ENCODE measurements at places on chromosomes 2 and 18.

- no peak for DNase-seq
Measured at GRCh38 chr18:6413579-6414117, 1.1 kb downstream of the L3MBTL4 start.

DNA sequence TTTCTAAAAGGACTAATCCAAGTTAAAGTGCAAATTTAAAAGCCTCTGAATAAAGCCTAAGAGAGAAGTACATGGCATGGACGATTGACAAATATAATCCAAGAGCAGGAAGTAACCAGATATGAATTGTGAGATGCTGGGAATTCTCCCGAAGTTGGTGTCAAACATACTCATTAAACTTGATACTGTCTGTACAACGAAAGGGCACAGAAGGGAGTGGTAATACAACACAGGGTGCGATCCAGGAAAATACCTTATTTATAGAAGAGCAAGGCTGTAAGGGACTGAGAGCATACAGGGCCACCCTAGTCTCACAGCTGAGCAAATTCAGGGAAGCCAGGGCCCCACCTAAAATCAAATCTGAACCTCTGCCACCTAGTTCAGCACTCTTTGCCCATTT is 41.6 kb downstream of the SEMA4F start:
- DNase-seq = no peak

DNA sequence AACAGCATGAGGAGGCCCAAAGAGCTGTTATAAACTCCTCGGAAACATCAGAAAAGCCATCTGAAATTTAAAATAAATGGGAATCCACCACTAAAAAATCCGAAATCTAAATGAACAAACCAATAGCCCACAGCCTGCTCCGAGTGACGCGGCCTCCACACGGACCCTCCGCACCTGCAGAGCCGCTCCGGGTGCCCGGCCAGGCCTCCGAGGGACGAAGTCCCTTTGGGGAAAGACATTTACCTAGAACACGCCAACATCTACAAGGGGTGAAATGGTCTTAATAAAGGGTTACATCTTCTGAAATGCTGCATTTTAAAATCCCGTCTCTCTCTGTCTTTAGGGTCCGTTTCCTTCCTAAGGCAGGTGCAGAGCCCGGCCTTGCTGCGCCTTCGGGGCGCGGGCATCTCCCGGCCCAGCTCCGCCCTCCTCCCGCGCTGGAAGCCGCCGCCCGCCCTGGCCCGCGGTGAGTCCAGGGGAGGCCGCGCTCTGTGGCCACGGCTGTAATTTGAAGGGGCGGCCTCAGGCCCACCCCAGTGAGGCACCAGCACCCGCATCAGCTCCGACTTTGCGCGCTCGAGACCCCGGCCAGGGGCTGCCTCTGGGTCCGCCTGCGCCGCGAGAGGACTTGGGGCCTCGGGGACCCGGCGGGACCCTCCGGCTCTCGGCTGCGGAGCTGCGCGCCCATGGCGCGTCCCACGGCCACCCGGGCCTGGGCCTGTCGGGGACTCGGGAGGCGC is 42.3 kb upstream of the CTDP1 start:
- DNase-seq = no peak

- DNase-seq = no peak
Measured at GRCh38 chr2:130850788-130851623, 14.3 kb downstream of the ARHGEF4 start.

DNA sequence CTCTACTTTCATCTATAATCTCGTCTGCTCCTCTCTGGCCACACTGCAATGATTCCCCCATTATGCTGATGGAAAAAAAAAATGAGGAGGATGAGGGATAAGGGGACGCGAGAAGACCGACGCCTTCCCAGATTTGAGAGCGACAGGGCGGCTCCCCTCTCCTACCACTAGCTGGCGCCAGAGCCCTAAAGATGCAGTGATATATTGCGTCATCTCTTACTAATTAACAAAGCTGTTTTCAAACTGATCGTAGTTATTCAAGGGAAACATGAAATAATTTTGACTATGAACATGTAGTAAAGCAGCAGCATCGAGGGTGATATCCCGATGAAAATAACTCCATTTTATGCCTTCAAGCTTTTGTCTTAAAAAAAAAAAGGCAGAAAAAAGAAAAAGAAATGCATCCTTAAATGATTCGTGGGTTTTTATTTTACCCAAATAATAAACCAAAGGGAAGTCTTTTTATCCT is 48.0 kb upstream of the HNRNPA3 start:
- DNase-seq = peak; percentile 73

GRCh38 chr18:25144820-25145219 is 207.1 kb downstream of the ZNF521 start:
- DNase-seq = peak; percentile 13

- DNase-seq = peak; percentile 70
Measured at GRCh38 chr2:2647141-2647541, 316.1 kb upstream of the MYT1L start.

GRCh38 chr18:75170916-75171315 is 38.0 kb downstream of the PTGR3 start:
- DNase-seq = no peak

DNA sequence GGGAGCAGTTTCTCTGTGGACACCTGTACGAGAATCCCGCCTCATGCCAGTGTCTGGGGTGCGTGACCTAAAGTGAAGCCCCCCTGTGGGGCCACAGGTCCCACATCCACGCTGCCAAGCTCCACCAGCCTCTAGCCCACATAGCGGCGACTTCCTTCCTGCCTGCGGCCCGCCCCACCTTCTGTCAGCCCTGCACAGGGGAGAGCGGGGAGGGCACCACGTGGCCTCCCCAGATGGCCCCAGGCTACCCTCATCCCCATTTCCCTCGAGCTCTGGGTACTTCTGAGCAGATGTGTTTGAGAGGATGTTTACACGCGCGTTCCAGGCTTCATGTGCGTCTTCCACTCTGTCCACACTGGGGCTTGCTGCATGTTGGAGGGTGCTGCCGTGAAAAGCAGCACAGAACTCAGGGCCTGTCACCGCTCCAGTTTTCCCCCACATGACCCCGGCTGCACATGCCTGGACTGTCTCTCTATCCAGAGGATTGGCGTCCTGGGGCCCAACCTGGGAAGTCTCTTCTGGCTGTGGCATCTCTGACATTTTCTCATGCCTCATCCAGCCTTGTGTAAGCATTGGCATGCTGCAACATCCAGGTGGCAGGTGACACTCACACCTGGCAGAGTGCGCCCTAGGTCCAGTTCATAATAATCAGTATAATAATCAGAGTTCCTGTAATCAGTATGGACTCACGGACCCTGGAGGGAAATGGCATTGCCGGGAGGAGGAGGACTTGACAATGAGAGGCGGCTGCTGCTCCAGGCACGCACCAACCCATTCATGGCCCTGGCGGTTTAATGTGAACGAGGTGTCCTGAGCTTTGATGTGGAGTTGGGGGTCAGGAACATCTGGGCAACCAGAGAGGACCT is 146.3 kb upstream of the TWIST2 start:
- DNase-seq = no peak

DNA sequence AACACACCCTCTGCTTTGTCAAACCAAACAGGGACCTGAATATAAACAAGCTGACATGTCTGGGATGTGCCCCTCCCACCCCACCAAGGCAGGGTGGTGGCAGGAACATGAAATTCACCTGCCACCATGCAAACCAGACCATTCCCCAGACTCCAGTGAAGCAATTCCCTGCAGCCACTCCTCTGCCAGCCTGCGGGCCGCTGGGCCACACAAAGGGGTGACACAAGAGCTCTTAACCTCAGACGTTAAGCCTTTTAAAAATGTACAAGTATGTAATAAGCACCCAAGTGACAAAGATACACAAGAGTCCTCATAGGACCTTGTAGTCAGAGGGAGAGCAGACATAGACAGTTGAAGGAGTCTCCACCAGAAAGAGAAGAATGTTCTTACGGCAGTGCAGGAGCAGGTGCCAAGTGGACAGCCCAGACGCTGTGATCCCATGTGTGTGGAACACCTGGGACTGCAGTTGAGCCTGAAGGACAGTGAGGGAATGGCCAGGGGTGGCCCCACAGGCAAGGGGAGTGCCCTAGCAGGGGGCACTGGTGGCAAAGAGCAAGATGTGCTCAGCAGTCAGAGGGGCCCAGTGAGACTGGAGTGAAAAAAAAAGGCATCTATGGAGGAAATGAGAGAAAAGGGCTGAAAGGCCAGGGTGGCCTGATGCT is 36.9 kb downstream of the CRACDL start:
- no peak for DNase-seq

- no peak for DNase-seq
Measured at GRCh38 chr2:53842891-53843290, 16.9 kb downstream of the GPR75 start.

DNA sequence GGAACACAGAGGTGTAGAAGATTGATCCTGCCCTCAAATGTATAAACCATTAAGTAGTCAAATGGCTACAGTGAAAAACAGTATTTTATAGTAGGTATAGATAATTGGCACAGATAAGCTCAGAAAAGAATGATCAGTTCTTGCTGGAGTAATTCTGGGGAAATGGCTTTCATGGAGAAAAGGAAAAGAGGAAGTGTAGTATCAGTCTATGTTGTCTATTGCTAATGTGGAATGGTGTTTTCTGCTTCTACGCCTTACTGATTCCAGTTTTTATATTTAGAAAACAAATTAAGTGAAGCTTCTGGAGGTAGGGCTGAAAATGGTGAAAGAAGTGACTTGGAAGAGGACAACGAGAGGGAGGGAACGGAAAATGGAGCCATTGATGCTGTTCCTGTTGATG is 22.2 kb downstream of the ZC3H15 start:
- DNase-seq = no peak

DNA sequence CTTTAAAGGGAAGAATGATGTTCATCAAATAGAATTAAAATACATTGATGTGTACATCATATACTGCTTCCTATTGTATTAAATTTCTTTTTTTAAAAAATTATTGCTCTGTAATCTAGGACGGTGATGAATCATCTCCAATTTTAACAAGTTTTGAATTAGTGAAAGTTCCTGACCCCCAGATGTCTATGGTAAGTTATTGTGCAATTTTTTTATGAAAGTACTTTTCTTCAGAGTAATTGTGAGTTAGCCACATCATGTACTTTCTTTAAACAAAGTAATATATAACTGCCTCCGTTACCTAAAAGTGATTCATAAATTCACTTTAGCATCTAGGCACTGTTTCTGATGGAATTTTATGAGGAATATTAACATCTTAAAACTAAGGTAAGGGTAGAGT is 38.1 kb downstream of the PIK3C3 start:
- DNase-seq = no peak

DNA sequence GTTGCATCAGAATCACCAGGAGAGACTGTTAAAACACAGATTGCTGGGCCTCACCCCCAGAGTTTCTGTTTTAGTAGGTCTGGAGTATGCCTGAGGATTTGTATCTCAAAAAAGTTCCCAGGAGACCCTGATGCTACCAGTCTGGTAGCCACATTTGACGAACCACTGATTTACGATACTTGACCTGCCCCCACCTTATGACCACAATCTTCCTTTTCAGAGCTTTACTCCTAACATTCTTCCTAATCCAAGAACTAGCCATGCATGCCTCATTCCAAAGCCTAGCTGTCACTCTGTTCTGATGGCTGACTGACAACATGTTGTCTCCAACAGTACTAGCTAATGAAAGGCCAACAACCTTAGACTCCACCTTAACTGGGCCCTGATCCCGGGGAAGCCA is 191.4 kb downstream of the MBD2 start:
- no peak for DNase-seq

Data from urothelium cell line (cell line).